ENCODE measurements at places on chromosomes 11 and 22.

DNA sequence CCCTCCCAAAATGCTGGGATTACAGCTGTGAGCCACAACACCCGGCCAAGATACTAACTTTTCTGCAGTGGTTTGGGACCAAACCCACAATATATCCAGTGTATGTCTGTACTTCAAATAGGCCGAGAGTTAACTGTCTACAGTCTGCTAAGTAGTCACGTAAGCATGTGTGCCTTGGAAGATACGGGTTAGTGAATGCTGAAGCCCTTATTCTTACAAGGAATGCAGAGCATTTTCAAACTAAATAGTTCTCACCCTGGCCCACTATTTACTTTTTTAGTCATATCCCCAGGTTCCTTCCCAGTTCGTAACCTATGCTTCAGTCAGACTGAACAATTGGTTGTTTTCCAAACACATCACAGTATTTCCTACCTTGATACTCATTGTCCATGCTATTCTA is 176.0 kb downstream of the WNT11 start:
- no peak for DNase-seq

GRCh38 chr11:9231848-9232177 is 33.3 kb downstream of the DENND5A start:
- peak; percentile 23 for DNase-seq

GRCh38 chr11:73157101-73158010 is 15.2 kb upstream of the FCHSD2 start:
- no peak for DNase-seq

DNA sequence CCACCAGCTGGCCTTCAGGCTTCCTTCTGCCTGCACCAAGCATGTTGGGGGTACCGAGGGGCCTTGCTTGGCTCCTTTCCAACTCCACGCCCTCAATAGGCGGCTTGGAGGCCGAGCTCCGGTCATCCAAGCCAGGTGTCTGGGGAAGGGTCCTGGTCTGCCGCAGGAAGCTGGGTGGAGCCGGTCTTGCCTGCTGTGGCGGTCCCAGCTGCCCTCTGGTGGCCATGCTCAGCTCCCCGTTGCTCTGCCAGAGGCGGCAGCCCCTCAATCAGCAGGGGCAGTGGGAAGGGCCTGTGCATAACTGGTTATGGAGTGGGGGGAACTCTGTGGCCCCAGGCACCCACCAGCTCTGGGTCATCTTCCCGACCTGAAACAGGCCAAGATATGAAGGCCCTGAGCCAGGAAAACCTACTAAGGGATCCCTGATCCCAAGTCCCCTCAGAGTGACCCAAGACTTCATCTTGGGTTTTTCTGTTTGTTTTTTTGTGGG is 3.2 kb downstream of the ARVCF start:
- no peak for DNase-seq

DNA sequence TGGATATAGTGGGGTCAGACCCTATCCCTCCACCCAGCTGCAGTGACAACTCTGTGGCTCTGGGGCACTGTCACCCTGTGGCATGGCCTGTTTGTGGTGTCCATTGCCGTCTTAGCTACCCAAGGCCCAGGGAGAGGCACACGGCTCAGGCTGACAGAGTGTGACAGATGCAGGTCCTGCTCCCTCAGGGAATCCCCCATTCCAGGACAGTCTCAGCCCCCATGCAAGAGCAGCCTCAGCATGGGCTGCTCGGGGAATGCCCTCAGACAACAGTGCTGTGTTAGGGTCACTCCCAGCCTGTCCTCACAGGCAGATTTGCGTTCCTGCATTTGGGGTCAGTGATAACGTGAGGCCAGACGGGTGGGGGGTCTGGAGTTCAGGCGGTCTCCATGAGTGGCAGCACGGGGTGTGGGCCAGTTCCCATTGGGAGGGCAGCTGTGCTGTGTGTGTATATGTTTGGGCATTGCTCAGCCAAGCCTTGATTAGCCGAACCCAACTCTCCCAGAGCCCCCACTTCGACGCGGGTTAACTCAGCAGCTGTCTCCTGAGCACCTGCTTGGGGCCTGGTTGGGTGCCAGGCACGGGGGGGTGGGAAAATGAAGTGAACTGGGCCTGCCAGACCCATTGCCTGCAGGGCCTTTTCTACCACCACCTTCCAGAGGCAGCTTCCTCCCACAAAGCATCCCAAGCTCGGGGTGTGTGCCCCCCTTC is 5.3 kb upstream of the KCNQ1OT1 start:
- no peak for DNase-seq

GRCh38 chr11:67648796-67649613 is 1.5 kb downstream of the ACY3 start:
- DNase-seq = no peak

DNA sequence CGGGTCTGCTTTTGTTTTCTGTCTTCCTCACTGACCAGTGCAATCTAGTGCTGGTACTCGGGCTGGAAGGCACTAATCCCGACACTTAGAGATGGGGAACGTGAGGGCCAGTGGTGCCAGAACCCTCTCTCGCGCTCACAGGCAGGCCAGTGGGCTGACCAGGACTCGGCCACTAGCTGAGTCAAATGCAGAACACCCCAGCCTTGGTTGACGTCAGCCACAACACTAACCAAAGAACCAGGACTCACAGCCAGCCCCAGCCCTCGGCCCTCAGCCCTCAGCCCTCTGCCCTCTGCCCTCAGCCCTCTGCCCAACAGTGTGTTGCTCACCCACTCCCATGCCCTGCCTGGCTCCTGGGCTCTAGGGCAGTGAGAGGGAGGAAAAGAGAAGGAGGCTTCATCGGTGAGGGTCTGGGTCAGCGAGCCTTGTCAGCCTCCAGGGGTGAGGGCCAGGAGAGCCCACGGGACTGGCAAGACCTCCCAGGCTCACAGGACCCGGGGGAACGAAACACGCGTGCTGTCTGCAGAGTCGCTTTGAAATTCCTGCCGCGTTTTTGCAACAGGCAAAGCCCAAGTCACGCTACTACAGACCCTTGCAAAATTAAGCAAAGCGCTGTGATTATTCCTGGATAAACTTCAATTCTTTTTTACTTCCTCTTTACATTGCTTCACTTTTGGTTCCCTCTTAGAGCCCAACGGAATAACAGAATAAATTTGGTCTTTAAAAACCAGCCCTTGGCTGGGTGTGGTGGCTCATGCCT is 27.5 kb downstream of the KIAA0930 start:
- DNase-seq = no peak

DNA sequence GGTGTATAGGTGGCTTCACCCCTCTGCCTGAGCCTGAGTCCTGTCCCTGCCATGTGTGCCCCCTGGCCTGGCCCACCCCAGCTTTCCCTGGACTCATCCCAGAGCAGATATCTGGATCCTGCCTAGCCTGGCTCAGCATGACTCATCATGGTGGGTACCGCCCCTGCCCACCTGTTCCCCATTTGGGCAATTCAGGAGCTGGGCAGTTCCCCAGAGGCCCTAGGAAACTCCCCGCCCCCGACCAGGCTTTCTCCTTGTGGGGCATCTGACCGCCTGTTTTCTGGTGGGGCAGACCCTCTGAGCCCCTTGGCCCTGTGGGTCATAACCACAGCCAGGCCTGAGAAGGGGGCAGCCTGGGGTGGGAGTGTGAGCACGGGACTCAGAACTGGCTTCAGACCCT is 4.4 kb downstream of the TSPO start:
- no peak for DNase-seq

- DNase-seq = no peak
Observed at GRCh38 chr22:48795664-48796063, 1032.0 kb downstream of the BRD1 start.

DNA sequence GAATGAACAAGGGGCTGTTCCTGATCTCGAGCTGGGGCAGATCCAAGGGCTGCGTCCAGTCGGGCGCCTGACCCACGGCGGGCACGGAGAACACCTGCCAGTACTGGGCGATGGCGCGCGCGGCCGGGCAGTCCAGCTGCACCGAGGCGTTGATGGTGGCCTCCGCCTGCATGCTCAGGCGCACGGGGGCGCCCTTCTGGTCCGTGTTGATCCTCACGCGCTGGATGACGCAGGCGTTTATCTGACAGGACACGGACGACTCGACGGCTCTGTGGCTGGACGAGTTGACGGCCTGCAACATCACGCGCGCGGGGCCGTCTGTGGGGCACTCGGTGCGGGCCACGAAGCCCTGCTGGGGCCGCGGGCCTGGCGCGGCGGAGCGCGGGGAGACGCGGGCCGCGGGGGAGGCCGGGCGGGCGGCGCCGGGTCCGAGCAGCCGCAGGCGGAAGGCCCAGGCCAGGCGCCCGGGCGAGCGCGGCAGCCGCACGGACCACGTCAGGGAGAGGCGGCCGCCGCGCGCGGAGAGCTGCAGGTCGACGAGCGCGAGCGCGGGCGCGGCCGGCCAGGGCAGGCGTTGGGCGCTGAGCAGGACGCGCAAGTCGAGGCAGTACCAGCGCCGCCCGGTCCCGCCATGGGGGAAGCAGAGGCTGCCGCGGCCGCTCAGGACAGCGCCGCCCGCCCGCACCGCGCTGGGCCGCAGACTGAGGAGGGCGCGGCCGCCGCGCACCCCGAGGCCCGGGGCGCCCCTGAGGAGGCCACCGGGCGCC is 511 bp downstream of the PKDREJ start:
- DNase-seq = no peak

Data from NCI-H446 (cell line).